ENCODE measurements at places on chromosomes 4 and X.

GRCh38 chr4:91427171-91427570 lies 876.6 kb upstream of the GRID2 start:
- DNase-seq: no peak

DNA sequence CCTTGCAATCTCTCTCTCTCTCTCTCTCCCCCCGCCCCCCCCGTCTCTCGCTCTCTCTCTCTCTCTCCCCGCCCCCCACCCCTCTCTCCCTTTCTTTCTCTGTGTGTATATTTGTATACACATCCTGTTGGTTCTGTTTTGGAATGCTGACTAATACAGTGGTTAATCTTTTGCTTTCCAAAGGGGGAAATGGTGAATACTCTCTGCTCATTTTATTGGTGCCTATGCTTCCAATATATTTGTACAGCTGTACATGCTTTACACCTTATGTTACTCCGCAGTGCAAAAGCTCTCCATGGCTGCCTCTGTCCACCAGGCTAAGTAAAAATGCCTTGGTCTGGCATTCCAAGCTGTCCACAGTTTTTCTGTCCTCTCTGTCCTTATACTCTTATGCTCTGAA lies 158.8 kb downstream of the RBMX2 start:
- DNase-seq: no peak

- DNase-seq: no peak
Observed at GRCh38 chr4:153497091-153497531, 31.0 kb downstream of the TMEM131L start.

DNA sequence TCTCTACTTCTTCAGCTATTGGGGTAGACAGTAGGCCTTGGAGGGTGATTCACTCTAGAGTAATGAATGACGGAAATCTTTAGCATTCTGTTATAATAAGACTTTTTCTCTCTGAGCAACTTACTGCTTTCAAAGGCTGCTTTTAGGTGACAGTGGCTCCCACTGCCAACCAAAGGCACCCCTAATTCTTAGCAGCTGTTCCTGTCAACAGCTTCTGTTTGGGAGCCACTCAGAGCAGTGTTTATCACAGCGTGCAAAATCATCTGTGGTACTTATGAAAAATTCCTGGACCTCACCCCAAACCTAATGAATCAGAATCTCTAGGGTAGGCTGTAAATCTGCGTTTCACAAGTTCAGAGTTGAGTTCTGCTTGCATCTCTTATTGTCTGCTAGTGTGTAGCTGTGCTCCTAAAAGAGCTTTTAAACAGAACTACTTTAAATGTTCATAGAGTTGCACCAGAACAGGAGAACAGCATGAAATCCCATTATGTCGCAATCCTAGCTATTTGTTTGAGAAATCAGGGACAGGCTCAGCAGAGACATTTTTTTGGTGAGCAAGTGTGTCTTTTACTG lies 52.8 kb upstream of the POU4F2 start:
- DNase-seq: no peak

GRCh38 chrX:19334945-19335626 lies 8.6 kb upstream of the PDHA1 start:
- DNase-seq: no peak

GRCh38 chrX:96689991-96690390 lies 5.3 kb downstream of the DIAPH2 start:
- DNase-seq: no peak

GRCh38 chr4:100736641-100737451 lies 219.0 kb upstream of the EMCN start:
- no peak for DNase-seq

DNA sequence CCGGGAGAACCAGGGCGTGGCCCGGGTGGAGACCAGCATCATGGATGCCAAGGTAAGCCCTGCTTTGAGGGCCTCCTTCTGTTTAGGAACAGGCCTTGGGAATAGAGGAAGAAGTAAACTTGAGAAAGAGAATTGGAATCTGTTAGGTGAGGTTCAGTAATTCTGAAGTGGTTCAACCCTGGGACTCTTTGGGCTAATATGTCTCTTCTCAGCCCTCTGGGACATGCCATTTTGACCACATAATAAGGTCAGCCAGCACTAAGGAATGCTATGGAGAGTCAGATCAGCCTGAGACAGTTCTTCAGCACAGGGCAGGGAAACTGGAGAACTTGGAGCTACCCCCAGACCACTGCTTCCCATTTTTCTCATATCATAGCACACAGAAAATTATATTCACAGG lies 63.3 kb upstream of the PRPS1 start:
- DNase-seq: no peak

GRCh38 chrX:13419276-13419675 lies 99.4 kb upstream of the ATXN3L start:
- no peak for DNase-seq

- no peak for DNase-seq
Observed at GRCh38 chr4:73705056-73705432, 35.3 kb upstream of the CXCL8 start.

GRCh38 chr4:6112606-6113290 lies 87.6 kb downstream of the JAKMIP1 start:
- no peak for DNase-seq

GRCh38 chrX:115030625-115031024 lies 13.2 kb upstream of the IL13RA2 start:
- DNase-seq: no peak

DNA sequence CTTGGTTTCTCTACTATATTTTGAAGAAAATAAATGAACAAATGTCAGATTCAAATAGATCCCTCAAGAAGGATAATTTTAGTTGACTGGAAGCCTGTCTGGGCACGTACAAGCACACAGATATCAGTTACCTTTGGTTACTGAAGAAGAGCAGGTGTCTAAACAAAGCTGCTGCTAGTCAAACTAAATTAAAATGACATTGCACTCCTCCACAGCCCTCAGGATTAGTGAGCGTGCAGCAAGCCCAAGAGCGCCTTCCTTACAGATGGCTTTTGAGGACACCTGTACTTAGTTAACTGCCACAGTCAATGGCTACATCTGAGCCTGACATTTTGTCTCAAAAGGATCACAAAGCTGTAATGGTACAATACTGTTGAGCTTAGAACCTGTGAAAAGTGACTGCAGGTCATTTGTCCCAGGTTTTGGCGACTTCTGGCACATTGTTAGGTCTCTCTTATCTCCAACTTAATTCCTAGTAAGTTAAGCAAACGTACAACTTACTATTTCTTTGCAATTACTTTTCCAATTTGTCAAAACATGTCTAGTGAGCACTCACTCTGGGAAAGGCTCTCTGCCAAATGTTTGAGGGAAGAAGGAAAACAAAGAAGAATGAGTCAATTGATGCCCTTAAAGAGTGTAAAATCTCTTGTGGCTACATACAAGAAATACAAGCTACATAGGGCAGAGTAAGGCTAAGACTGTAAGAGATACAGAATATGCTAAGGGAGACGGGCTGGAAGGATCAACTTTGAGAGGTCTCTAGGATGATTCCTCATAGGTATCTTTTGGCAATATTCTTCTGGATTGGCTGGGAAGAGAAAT lies 25.6 kb upstream of the DAPP1 start:
- DNase-seq: no peak

GRCh38 chr4:180150818-180151217 lies 2092.4 kb upstream of the TENM3 start:
- DNase-seq: no peak

GRCh38 chr4:11894977-11895376 lies 466.3 kb upstream of the HS3ST1 start:
- DNase-seq: no peak

DNA sequence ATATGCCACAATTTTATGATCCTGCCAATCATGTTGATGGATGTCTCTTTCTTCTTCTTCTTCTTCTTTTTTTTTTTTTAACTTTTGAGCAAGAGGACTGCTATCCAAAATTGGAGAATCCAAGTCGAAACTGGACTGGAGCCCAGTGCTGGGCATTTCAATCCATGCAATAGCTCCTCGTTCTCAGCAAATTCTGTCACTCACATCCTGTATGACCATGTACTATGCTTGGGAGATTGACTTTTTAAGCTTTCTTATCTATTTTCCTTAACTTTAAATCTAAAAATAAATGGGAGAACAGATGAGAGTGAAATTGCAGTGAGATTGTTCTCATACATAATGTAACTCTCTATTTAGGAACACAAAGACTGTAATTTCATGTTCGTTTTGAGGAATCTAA lies 123.0 kb upstream of the PUDP start:
- no peak for DNase-seq

DNA sequence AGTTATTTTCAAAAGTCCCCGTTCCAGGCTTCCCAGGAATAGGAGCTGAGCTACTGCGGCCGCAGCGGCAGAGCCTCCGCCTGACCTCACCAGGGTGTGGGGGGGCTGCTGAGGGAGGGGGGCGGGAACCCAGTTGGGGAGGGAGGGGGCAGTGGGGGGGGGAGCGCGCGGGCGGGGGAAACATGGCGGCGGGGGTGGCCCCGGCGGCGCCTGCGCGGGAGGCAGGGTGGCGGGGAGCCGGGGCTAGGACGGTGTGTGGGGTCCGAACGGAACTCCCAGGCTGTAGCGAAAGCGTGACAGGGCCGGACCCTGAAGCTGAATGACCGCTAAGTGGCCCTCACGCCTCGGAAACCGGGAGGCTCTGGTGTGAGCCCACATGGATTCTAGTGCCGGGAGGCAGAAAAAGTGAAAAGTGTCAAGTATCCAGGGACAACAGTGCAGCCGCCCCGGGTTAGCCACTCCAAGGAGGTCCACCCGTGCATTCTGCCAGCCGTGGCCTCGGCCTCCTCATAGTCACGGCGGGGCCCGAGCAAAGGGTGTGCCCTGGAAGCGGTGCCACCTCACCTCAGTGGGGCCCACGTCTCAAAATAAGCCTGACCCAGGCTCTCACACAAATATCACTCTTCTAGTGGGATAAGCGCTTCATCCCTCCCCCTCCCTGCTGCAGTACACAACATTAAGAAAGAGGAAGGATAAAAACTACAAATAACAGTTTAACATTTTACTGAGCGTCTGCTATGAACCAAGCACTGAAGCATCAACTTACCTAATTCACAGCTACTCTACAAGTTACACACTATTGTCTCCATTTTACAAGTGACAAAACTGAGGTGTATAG lies at the start of gene KLHL13:
Gene KLHL13, minus strand, starts transcription at position 98 of the 838 bp plus-strand sequence. CDS start 88,337 bp downstream, outside the sequence.
- no peak for DNase-seq

GRCh38 chr4:104492183-104492771 lies 2.4 kb downstream of the CXXC4 start:
- no peak for DNase-seq

GRCh38 chr4:123216543-123216942 lies 180.1 kb upstream of the SPRY1 start:
- DNase-seq: no peak

DNA sequence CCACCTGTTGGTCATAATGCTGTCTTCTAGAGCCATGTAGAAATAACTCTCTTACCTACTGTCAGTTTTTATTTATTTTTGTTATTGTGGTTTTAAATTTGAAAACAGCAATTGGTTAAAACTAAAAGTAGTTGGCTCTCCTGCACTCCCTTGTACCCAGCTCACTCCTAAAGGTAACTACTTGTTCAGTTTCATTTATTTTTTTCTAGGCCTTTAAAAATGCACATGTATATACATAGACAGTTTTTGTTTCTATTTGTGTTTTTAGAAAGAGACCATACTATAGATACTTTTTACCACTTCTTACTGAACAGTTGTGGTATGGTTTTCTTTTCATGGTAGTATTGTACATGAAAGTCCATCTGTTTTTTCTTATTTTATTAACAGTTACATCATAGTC lies 16.8 kb downstream of the SMAD1 start:
- DNase-seq: no peak

DNA sequence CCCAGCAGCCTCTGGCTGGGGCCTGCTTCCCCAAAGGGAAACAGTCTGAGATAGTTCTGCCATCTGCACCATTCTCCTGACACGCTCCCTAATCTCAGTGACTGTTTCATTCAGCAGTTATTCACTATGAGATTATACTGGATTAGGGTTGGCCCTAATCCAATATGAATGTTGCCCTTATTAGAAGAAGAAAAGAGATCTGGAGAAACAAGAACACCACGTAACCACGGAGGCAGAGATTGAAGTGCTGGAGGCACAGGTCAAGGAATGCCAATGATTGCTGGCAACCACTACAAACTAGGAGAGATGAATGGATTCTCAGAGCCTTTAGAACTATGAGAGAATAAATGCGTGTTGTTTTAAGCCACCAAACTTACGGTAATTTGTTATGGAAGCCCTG lies 7.4 kb downstream of the ACOX3 start:
- DNase-seq: no peak
